ENCODE measurements at places on chromosomes 1 and 21.
A peak's percentile ranks its signal among the peaks of the same experiment; 100 is the strongest.

GRCh38 chr1:115642168-115643072, 650 bp downstream of the VANGL1 start:
- DNase-seq = no peak

GRCh38 chr1:83012950-83013349, 986.0 kb downstream of the TTLL7 start:
- DNase-seq = no peak

GRCh38 chr21:29601047-29601446, 302.3 kb downstream of the BACH1 start:
- no peak for DNase-seq

- no peak for DNase-seq
Observed at GRCh38 chr1:34306568-34306967, 129.9 kb downstream of the C1orf94 start.

DNA sequence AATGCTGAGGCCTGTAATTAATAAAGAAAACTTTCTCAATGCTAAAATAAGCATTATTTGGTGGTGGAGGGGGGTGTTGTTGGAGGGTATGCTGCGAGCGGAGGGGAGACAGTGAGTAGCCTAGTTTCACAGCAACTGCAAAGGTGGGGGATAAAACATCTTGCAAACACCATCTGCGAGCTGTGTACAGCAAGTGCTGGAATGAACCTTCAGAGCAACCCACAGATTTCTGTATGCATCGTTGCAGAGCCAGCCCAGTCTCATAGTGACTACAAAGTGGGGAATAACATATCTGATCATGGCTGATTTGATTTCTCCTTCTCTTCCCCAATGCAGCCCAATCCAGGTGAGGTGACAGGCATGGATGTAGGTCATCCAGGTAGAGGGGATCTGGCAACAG, 80.7 kb upstream of the COG2 start:
- no peak for DNase-seq

DNA sequence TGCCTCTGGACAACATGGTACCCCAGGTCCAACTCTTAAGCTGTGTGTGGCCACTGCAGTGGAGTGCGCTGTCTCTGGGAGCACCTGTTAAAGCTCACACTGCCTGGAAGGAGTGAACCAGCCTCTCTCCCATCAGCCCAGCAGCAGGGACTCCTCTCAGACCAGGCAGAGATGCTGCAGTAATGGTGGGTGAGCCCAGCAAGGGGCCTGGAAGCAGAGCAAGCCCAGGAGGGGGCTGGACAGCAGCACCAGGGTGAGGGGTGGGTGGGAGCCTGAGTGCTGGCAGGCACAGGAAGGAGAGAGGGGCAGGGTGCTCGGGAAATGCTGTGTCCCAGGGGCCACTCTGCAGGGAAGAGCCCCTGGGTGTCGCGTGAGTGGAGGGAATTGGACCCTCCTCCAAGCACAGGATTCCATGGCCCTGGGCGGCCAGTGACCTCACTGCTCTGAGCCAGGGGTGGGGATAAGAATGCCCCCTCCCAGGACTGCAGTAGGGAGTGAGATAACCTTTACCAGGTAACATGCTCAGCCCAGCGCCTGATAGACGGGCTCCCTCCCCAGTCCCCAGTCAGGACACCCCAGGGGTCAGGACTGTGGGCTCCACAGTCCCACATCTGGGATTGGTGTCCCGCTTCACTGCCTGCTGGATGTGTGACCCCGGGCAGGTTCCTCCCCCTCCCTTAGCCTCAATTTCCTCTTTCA, 313.1 kb downstream of the MATN1 start:
- DNase-seq = no peak

DNA sequence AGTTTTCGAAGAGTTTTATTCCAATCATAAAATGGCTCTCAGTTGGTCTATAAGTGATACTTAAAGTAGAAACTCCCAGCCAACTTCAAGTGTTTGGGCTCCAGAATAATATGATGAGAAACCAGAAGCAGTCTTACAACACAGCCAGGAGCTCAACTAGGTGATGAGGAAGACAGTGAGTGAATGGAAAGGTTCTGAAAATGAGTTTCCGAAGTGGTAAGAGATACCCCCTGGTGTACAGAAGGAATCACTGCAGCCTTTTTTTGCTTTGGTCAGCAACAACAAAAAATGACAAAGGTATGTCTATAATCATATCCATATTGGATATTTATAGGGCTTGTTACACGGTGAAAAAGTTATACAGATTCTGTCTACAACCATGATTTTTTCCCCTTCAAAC, 16.5 kb downstream of the KRTAP19-1 start:
- DNase-seq = peak; percentile 31

DNA sequence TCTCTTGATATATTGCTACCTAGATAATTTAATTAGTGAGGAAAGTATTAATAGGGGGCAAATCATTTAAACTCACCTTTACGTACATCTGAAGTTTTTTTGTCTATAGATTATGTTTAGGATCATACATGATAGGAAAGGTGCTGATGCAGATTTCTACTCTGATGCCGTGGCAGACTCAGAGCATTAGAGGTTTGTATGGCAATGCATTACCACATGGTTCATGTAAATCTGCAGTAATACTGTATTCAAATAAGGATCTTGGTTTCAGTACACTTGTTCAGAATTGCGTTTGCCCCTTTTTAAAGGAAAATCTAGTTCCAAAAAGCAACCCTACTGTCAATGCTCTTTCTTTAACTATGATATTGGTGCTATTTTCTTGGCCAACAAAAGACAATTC, 288.3 kb downstream of the PTPRC start:
- DNase-seq = no peak

GRCh38 chr1:232956081-232956480, 5.7 kb downstream of the NTPCR start:
- DNase-seq = no peak

DNA sequence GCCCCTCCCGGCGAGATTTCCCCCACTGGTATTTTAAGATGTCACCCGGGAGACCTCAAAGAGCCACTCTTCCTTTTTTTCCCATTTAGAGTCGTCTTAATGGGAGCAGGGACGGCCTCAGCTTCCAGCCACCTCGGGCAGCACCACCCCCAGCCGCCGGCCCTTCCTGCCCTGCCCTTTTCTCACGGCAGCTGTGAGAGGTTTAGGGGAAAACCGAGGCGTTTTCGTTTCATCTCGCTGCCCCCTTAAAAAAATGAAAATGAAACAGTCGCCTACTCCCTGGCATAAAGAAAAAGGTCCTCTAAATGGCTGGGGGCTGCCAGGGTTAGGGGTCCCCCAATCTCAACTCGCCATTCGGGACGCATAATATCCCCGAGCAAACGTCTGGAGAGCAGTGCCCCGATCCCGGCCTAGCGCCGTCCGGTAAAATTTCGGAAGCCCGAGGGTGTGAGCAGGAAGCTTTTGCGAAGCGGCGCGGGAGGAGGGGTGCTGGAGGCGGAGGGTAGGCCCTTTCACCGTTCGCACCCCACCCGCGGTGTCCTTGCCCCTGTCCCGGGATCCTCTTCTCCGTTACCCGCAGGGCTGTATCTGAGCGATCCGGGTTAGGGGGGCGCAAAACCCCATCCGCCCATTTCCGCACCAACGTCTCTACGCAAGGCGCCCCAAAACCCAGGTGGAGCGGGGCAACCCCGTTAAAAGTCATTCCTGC, 1.2 kb downstream of the RUNX3 start:
- DNase-seq = no peak

- no peak for DNase-seq
Observed at GRCh38 chr1:27074175-27074780, 61.6 kb upstream of the TENT5B start.

DNA sequence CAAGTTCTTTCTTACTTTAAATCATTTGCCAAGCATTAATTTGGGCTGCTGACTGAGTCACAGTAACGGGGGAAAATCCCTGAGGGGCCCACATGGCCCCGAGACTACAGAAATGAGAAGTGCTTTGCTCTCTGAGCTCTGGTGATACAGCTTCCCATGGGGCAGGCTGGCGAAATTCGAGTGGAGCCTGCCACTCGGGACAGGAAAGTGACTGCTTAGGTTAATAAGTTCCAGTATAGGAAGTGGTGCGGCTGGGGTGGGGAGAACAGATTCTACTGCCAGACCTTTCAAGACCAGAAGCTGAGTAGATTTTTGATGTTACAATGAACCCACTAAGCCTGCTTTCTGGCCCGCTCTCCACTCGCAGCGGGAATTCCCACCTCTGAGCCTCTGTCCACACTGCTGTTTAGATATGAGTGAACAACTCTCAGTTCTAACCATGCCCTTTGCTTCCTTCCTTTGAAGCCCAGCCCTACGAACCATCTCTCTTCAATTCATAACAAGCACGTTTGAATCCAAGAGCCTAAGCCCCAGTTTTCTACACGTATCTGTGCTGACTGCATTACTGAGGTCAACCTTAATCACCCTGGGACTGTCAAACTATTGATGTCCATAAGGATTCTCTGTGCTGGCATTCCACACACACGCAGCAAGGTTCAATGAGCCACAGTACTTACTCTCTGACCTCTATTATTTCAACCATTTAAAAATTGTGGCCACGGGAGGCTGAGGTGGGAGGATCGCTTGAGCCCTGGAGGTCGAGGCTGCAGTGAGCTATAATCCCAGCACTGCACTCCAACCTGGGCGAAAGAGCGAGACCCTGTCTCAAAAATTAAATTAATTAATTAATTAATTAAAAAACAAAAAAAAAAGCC, 9.6 kb downstream of the ZBTB17 start:
- DNase-seq = no peak

DNA sequence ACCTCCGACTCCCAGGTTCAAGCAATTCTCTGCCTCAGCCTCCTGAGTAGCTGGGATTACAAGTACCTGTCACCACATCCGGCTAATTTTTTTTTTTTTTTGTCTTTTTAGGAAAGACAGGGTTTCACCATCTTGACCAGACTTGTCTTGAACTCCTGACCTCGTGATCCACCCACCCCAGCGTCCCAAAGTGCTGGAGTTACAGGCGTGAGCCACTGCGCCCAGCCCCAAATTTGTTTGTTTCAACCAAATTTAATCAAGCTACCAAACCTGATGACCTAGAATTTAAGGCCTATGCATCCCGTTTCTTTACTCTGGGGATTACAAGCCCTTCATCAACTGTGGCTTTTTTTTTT, 58.3 kb upstream of the TBX15 start:
- no peak for DNase-seq

- no peak for DNase-seq
Observed at GRCh38 chr1:228105996-228106799, 2.9 kb downstream of the MRPL55 start.

DNA sequence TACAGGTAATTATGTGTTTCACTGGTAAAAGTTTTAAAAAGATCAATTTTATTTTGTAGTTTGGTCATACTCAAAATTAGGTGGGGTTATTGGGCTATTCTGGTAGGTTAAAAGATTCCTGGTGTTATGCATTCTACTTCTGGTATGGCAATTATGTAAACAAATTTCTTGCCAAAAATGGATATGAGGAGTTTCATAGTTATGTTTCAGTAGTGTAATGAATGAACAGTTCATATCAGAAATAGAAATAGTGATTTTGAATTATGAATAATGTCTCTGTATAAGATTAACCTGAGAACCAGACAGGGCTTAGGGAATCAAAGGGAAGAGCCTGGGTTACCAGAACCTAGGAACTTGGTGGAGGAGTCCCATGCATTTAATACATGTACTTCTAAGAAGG, 15.9 kb downstream of the ATF6 start:
- no peak for DNase-seq

GRCh38 chr1:209048941-209049669, 534.4 kb upstream of the CAMK1G start:
- no peak for DNase-seq

DNA sequence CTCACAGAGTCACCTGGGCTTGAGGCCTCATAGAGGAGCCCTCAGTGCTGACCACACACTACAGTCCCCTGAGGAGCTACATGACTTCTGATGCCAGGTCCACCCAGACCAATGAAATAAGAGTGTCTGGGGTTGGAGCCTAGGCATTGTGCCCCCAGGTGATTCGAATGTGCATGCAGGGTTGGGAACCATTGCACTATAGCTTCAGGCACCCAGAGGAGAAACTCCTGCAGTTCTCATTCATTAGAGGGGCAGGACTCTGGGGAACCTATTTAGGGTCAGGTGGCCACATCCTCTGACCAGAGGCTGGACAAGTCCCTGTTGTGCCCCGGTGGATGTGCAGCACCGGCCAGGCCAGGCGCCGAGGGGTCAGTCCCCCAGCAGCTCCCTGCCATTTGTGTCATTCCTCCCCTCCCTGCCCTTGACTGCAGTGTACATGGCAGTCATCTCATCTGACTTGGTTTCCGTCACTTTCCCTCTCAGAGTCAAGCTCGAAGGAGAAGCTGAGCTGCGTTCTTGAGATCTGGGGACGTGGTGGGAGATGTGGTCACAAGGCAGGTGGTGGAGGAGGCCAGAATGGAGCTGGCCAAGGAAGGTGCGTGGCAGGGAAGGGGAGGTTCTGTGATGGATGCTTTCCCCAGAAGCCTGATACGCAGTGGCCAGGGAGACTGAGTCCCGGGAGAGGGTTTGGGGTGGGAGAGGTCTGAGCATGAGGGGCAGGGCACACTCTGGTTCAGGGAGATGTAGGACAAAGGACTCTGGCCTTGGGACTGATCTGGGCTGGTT, 6.4 kb downstream of the CLDN19 start:
- no peak for DNase-seq

- DNase-seq = no peak
Observed at GRCh38 chr1:24119859-24120756, 8.2 kb upstream of the MYOM3 start.

GRCh38 chr1:39076127-39076798, 50.1 kb downstream of the NDUFS5 start:
- DNase-seq = no peak

- DNase-seq = peak; percentile 20
Observed at GRCh38 chr21:44337941-44338895, 972 bp downstream of the CFAP410 start.

GRCh38 chr1:117678246-117678977, 72.6 kb downstream of the TENT5C start:
- no peak for DNase-seq

DNA sequence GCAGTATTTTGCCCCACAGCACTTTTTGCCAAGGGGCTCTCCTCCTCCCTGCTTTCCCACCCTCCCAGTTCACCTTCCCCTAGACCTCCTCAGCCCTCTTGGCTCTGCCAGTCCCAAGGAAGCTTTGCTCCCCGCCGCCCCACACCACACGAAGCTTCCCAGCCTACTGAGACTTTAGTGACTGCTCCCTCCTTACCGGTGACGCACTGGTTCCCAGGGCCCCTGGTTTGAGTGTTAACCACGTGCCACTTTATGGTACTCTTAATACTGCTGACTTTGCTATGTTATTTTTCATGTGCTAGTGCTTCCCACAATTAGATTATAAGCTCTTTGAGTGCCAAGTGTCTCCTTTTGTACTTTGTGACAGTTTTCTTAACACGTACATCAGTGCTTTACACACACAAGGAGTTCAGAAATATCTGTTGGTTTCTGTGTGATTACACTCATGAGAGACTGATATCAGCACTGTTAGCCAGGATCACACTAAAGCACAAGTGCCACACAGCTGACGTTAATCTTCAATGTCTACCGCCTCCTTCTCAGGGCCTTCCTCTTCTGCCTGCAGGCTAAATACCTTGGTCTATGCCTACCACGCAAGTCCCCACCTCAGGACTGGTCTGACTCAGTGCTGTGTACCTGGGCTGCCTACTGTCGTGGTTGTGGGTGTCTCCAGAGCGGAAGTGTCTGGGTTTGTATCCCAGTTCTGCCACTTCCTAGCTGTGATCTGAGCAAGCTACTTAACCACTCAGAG, 61.0 kb downstream of the DNTTIP2 start:
- DNase-seq = no peak
